Right cardiac atrium (tissue), 5 donors: ENCODE measurements at places on chromosomes 3 and 15. TPM values are rescaled to one million over a fixed set of nuclear protein-coding genes. Genes with fewer than 3 reads are reported as not detected.

Gene SUSD5
- total RNA-seq, result 0.70 TPM

GRCh38 chr3:134345202-134345601, 29.0 kb downstream of the AMOTL2 start:
- no peak for DNase-seq

Gene FRMD5
- 88.6 TPM for total RNA-seq

Gene C2CD4A
- not detected for total RNA-seq

GRCh38 chr3:16728770-16729745, 123.8 kb upstream of the DAZL start:
- no peak for DNase-seq

DNA sequence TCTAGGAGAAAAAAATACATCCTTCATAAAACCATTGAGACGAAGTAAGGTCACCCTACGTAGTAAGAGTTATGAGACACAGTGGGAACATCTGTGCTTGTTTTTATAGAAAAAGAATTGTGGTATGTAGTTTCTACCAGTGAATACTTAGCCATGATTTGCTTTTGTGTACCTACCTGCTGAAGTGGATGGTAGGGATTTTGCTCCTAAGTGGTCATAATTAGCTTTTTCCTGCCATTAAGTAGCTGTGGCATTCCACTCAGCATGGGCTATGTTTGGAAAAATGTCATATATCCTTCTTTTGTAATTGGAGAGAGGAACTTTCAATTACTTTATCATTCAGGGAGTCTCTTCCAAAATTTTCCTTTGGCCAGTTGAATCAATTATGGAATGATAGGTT, 63.7 kb downstream of the CHD2 start:
- DNase-seq, result no peak

DNA sequence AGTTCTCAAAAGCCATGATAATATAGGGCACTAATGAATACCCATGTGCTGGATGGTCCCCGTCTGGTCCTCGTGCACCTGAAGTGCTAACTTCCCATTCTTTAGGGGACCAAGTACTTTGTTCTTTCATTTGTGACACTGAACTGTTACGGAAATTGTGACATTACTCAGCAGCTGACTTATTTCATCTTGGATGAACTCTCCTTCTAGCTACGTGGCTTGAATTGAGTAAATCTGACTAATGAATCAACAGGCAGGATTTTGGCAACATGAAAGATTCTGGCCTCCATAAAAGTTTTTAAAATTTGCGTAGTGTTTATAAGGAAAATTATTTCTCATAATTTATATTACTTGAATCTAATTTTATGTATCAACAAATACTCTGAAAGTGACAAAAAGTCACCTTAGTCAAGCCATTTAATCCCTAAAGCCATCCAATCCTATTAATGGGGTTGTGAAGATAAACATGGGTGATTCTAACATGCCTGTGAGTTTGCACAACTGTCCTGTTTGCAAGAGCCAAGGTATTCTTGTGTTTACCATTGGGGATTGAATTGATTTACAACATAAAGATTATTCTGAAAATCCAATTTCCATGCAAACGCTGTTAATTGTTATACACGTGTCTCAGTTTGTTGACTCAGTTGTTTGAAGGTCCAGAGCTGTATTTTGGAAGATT, 119.9 kb downstream of the AGBL1 start:
- DNase-seq, result no peak

Gene ITIH4
- total RNA-seq, result 4.6 TPM

GRCh38 chr3:46301122-46301835, 52.6 kb upstream of the CCR2 start:
- no peak for DNase-seq

Gene GNB5
- 38.1 TPM for total RNA-seq

Gene IL17RC
- 48.1 TPM for total RNA-seq

GRCh38 chr3:127585163-127585812, 5.2 kb downstream of the TPRA1 start:
- no peak for DNase-seq

- no peak for DNase-seq
These were observed 111.5 kb downstream of the RSRC1 start for GRCh38 chr3:158221426-158221825.

DNA sequence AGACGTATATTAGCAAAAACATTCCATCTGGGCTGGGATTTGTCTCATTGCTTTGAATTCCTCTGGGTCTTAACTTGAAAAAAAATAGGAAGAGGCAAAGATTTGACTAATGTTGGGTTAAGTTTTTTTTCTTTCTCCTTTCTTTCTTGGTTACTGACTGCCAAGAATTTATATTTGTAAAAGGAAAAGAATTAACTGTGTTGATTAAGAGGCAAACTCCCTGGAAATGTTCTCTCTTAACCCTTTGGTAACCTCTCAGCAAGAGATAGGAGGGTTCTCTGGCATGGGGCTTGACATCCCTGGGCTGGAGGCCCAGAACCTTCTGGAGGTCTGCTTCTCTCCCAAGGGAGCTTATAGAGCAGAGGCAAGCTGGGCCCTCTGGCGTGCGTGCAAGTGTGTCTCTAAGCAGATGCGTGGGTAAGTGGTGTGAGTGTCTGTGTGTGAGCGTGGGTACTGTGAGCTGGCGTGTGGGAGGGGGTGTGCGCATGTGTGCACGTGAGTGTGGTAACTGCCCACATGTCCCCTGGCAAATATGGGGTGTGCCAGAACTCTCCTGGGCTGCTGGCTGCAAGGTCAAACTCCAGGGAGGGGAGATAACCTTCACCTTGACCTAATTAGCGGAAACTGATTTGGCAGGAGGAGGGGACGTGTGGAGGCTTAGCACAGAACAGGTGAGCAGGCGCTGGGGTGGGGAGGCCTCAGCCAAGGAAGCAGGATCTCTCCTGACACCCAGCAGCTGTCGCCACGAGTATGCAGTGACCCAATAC, 49.4 kb upstream of the MAGEF1 start:
- peak; percentile 86 for DNase-seq

- DNase-seq, result no peak
These were observed 117.0 kb downstream of the IMPG2 start for GRCh38 chr3:101203411-101203810.

DNA sequence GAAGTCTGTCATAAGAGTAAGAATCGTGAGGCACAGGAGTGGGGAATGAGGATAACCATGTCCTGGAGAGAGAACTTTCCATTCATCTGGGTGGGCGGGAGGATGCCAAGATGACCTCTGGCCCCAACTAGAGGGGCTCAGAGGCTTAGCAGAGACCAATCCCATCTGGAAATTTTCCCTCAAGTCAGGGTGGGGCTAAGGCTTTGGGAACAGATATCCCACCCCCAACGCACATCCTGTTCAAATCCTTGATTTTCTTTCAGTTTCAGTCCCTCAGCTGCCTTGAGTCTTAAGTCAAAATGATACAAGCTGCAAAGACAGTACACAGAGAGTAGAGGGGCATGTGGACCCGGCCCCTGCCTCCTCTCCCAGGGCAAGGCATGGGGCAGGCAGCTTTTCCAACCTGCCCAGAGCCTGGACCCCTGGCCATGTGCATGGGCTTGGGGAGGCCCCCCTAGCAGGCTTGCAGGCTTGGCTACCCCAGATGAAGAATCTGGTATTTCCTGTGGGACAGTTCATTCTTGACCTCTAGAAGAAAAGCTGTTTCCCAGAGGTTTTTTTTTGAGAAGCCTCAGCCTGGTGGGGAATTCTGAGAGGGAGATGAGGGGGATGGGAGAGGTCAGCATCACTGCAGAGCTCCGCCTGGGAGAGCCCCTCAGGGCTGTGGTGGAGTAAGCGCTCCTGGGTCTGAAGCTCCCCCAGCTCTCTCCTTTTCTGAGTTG, 109.7 kb upstream of the HACD2 start:
- no peak for DNase-seq

- DNase-seq, result no peak
These were observed 24.0 kb downstream of the PLA2G4B start for GRCh38 chr15:41862515-41863116.

DNA sequence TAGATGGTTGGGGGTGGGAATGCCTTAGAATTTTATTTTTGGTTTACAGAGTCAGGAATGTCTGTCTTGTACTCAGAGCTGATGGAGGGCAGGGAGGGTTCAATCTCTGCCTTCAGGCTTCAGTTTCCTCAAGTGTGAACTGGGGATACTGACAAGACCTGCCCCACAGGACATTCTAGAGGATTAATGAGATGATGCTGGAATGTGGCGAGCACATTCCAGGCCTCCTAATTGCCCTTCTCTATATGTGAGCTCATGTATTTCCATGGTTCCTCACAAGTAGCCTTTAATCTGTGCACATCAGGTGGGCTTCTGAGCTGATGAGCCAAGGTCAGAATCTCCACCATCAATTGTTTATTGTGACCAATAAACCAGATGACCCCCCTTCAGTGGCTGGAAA, 90.4 kb downstream of the CACNA2D3 start:
- DNase-seq, result no peak

- DNase-seq, result no peak
These were observed 317.4 kb upstream of the UBE2E2 start for GRCh38 chr3:22885574-22886341.

DNA sequence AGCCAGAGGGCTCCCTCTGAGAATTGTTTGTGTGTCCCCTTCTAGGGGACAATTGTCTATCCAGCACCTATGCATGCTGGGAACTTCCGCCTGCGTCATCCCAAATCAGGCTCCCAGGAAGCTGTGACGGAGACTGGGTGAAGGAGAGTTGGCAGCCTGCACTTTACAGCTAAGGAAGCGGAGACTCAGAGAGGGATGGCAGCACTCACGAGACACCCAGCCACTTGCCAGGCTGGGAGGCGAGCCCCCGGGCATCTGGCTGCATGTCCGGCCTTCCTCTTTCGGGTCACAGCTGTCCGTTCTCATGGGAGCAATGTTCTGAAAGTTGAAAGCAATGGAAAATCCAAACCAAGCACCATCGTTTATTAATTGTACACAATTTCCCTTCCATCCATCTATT, 45.5 kb upstream of the SLC6A11 start:
- no peak for DNase-seq

DNA sequence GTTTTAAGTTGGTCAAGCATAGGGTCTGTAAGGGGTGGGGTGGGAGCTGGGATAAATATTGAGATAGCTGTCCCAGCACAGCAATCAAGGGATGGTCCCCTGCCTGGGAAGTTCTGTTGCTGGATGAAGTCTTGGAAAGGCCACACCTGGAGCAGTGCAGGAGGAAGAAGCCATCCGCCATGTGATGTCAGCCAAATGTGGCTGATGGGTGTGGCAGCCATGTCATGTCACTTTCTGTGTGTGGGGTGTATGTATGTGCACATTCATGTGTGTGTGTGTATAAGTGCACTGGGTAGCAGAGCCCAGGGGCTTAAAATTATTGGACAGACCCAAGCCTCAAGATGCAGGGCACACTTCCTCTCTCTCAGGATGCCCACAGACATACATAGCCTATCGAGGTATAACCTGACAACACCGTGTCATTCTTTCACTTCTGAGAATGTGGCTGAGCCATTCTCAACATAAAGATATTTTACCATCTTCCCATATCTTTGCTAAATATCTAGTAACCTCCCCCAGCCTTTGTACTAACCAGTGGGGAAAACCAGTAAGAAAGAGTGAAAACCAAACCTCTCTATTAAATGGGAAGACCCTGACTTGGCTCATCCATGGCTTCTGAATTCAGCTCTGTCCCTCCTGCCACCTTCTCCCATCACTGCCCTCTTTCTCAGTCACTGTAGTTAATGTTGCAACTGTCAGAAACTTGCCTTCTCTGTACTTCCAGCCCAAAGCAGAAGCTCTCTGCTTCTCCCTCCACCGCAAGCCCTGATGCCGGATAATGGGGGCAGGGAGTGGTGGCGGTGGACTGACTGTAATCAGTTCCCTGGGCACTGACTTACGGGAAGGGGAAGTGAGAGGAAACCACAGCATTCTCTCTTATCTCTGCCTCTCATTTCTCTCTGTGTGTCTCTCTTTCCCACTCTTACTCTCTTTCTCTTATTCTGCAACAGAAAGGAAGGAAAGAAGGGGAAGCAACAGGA, 11.2 kb downstream of the TNFSF10 start:
- DNase-seq, result peak; percentile 83

DNA sequence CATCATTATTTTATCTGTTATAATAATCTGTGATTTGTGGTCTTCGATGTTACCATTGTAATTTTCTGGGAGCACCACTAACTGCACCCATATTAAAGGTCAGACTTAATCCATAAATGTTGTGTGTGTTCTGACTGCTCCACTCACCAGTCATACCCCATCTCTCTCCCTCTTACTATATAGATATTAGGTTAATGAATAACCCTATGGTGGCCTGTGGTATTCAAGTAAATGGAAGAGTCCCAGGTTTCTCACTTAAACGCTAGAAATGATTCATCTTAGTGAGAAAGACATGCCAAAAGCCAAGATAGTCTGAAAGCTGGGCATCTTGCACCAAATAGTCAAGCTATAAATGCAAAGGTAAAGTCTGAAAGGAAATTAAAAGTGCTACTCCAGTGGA, 1358.5 kb downstream of the ROBO2 start:
- no peak for DNase-seq

DNA sequence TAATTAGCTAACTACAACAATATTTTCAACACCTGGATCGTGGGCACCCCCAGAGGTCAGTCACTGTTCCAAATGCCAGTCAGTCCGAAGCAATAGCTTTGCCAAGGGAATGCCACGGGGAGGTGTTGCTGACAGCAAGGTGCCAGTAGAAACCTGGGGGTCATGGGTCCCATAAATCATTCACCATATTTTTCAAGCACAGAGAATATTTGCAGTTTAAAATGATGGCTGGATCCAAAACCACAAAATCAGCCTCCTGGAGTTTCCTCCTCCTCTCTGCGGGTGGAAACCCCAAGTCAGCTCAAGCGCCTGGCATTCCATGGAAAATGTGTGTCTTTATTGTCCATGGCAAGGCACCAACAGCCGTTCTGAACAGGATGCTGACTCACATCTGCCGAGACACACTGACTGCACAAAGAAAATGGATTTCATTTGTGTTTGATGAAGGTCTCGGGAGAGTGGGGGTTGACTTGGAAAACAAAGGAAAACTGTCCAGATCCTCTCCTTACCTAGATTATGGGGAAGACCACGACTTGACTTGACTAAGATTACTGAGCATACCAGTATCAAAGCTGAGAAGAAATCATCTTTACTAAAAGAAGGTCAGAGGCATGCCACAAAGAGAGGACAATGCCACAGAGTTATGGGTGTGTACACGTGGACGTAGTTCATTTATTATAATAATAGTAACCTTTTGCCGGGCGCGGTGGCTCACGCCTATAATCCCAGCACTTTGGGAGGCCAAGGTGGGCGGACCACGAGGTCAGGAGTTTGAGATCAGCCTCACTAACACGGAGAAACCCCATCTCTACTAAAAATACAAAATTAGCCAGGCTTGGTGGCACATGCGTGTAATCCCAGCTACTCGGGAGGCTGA, 26.4 kb downstream of the ANXA2 start:
- DNase-seq, result peak; percentile 86

Gene ITPKA
- total RNA-seq, result 1.4 TPM

DNA sequence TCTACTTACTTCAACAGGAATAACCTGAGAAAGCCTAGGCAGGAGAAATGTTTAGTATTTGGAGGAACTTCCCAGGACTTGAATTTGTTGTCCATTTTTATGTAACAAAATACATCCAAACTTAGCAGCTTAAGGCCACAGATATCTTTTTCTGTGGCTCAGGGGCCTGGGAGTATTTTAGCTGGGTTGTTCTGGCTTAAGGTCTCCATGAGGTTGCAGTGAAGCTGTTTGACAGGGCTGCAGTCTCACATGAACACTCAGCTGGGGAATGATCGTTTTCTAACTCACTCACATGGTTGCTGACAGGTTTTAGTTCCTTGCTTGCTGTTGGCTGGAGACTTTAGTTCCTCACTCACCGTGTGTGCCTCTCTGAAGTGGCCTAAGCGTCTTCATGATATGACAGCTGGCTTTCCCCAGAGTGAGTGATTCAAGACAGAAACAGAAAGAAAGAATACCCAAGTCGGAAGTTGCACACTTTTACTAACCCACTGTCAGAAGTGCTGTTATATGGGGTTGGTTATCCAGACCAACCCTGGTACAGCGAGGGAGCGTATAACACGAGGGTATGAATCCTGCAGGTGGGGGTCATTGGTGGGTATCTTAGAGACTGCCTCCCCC, 229.7 kb upstream of the TBL1XR1 start:
- DNase-seq, result no peak

Gene KNG1
- 0.37 TPM for total RNA-seq
